Stimulated activated CD4-positive, alpha-beta T cell treated with anti-CD3 and anti-CD28 coated beads, Interleukin-1b, Interleukin-23, amount 100 ng/mL, for 1 hour (primary cell): ENCODE measurements at places on chromosomes 5 and 9.
A peak's percentile ranks its signal among the peaks of the same experiment; 100 is the strongest.

- DNase-seq: no peak
These were observed 57.6 kb downstream of the FAM81B start for GRCh38 chr5:95448789-95449188.

- DNase-seq: no peak
These were observed 84.7 kb downstream of the CMYA5 start for GRCh38 chr5:79774171-79774854.

- DNase-seq: no peak
These were observed 63.7 kb downstream of the LMX1B start for GRCh38 chr9:126677188-126678084.

- no peak for DNase-seq
These were observed 32.9 kb downstream of the CPEB4 start for GRCh38 chr5:173920866-173921555.

GRCh38 chr9:120358877-120359276 is 221.1 kb downstream of the CDK5RAP2 start:
- DNase-seq: no peak

- DNase-seq: peak; percentile 64
These were observed 39.5 kb upstream of the NFIB start for GRCh38 chr9:14353222-14354056.

DNA sequence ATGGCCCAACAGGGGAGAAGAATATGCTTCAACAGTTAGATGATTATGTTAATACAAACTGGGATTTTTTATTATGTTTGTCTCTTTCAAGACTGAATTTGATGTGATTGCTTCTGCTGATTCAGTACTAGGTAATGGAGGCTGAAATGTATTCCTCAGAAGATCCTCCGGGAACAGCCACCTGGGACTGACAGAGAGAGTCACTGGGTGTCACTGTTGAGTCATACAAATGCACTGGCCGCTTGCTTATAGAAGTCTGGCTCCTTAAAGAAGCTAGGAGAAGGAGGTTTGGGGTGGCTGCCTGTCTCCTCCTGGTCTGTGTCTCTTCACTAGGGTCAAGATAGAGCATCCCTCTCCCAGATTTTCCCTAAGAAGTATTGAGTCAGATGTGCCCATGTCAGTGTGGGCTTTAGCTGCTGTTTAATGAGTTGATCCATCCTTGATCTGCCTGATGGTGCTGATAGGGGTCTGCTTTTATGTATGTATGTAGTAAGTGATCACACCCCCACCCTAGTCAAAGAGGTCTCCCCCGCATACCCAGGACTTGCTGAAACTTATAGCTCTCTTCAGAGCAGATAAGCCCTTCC is 773.4 kb downstream of the BRINP1 start:
- DNase-seq: no peak

GRCh38 chr9:14593406-14593805 is 99.8 kb downstream of the ZDHHC21 start:
- DNase-seq: no peak

GRCh38 chr5:139137697-139138096 is 60.5 kb downstream of the SIL1 start:
- DNase-seq: no peak

- DNase-seq: no peak
These were observed 353.3 kb downstream of the MAN2A1 start for GRCh38 chr5:110043025-110043424.

- no peak for DNase-seq
These were observed 61.4 kb upstream of the VLDLR start for GRCh38 chr9:2560180-2560579.

GRCh38 chr5:40914835-40915234 is 5.5 kb downstream of the C7 start:
- DNase-seq: no peak

- no peak for DNase-seq
These were observed 165.3 kb upstream of the FBN2 start for GRCh38 chr5:128703322-128703721.

GRCh38 chr5:169150108-169150507 is 150.8 kb downstream of the SLIT3 start:
- no peak for DNase-seq

GRCh38 chr9:6055216-6055615 is 39.8 kb upstream of the RANBP6 start:
- no peak for DNase-seq

- no peak for DNase-seq
These were observed 49.5 kb downstream of the AMBP start for GRCh38 chr9:114028646-114029045.

DNA sequence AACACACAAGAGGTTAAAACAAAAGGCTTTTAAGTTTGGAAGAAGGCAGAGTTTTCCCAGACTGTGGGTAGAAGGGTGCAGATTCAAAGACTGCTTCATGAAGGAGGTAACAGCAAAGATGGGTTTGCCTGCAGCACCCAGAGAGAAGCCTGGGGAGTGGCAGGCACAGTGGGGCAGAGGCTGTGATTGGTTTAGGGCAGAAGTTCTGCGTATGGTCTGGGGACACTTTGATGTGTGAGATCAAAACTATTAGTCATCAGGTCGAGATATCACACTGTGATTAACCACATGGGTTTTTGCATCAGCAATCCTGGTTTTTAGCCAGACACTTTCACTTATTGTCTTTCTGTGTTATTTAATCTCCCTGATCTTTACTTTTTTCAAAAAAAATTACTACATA is 188.8 kb upstream of the GLRA1 start:
- peak; percentile 2 for DNase-seq

DNA sequence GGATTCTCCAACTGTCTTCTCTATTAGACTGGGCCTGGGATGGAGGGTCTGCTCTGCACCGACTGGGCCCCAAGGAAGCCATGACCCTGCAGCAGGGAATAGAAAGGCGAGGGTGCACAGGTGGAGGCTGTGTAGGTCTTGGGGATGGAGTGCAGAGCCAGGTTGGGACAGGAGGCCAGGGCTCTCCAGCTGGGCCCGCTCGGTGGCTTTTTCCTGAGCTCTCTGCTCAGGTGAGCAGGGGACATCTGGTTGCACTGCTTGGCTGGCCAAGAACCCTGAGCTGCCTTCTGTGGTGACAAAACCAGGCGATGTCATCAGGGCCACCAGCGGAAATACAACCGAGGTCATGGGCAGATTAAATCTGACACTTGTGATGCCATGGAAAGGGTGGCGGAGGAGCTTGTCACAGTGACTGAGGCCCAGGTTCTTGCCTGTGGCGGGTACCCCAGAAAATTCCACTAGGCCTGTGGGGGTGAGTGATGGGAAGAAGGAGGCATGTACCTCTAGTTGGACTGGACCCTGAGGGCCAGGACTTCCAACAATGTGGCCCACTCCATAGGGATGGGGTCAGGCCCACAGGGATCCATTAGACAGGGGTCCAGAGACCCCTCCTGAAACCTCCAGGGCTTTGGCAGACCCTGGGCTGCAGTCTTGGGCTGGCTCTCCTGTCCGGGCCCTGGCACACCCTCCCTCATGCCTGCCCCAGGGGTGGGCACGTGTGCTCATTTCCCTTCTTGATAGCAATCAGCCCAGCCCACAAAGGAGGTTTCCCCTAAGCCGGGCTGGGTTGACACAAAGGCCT is 4.4 kb upstream of the IL3 start:
- peak; percentile 23 for DNase-seq

GRCh38 chr5:34535944-34536623 is 120.0 kb upstream of the RAI14 start:
- no peak for DNase-seq

DNA sequence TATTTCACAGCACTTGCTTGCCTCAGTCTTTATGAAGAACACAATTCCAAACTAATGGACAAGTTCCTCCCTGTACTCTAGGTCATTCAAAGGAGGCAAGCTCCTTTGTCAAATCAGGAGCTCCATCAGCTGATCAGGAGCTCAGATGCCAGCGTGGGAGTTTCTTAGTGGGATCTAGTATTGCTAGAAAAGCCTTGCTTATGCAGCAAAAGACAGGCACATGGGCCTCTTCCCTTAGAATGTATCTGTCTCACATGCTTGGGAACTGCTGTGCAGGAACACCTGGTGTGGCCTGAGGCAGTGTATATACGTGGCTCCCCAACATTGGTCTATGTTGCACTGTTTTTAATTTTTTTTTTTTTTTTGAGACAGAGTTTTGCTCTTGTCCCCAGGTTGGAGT is 21.4 kb upstream of the HAVCR1 start:
- no peak for DNase-seq

DNA sequence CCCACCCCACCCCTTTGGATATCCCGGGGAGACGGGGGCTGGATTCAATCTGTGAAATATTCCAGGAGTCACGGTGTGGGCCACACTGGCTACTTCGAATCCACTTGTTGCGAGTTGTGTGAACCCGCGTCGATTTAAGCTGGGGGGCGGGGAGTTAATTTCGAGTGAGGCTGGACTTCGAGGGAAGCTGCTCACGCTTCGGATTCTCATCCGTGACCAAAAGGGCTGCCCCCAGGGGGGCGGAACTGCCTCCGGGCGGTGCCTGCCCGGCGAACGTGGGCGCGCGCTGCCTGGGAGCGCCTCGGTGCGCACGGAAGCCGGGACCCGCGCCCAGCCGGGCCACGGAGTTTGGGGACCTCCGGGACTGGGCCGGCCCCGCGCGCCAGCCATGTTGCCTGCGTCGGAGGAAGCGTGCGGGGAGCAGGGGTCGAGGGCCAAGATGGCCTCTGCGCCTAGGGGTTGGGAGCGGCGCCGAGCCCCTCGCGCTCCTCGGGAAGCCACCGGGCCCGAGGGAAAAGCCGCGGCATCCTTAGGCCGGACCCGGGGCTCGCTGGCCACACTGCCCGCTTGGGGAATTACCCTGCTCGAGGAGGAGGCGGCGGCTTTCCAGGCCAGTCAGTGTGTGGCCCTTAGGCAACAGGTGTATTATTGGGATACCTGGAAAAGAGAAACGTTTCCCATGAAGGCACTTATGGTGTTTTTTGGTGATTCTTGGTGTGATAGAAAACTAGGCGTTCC is 975 bp downstream of the OCLN start:
- DNase-seq: no peak
